ENCODE measurements at places on chromosomes 7 and 10.

GRCh38 chr10:20185116-20185515 is 368.9 kb downstream of the PLXDC2 start:
- no peak for DNase-seq

GRCh38 chr7:44093102-44093641 is 10.8 kb upstream of the POLM start:
- no peak for DNase-seq

- DNase-seq, result peak; percentile 28
Observed at GRCh38 chr10:115706488-115707076, 566.4 kb downstream of the GFRA1 start.

GRCh38 chr10:35928748-35929147 is 286.7 kb upstream of the FZD8 start:
- DNase-seq, result no peak

DNA sequence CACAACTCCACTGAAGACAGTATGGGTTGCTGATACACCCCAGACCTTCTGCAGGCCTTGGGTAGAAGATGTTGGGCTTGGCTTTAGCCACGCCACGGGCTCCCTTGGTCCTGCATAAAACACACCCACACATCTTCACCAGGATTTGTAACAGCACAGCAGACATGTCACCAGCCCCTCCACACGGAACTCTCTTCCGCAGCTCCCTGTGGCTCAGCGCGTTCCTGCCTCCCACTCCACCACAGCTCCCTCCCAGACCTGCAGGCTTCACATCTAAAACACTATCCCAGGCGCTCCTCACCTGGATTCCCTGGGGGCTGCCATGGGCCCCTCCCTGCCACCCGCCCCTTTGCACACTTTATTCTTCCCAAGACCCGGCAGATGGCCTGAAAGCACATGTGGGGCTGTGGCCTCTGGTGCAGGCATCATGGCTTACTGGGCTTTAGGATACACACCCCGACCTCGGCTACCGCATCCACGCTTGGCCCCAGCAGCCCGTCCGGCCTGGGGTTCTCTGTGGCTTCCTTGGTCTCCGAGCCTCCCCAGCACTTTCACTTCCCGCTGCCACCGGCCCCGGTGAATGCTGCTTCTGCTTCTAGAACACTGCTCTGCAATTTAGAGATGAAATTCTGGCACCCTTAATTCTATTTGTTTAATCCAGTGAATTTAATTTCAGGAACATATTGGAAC is 432.9 kb downstream of the DNAJB6 start:
- no peak for DNase-seq

DNA sequence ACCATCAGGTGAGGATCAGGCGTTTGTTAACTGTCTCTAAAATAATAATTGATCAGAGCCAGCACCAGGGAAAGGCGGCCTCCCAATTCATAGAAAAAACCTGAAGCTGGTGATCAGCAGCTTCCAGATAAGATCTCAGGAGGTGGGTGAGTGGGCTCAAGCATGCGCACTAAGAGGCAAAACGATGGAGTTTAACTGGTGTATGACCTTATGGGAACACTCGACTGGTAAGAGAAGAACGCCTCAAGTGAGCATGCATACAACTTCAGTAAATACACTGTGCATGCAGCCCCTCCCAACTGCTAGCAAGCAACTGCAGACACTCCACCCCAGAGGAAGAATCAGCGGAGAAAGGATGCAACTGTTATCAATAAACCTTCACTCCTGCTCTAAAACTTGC is 18.1 kb downstream of the RAPGEF5 start:
- DNase-seq, result no peak

GRCh38 chr10:113115556-113115955 is 165.5 kb downstream of the TCF7L2 start:
- no peak for DNase-seq

DNA sequence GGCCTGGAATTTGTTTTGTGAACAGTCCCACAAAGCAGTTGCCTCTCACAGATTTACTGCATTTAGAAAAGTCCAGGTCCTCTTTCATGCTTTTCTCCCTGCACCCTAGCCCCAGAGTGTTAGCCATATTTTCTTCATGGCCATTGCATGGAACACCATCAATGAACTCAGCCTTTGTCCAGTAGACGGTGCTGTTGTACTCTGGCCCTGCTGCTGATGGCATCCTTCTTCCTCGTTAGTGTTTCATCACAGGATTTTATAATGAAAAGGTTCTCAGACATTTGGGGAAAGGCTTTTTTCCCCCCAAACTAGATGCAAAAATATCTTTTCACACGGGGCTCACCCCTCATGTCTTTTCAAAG is 93.0 kb upstream of the SLC25A13 start:
- peak; percentile 26 for DNase-seq

DNA sequence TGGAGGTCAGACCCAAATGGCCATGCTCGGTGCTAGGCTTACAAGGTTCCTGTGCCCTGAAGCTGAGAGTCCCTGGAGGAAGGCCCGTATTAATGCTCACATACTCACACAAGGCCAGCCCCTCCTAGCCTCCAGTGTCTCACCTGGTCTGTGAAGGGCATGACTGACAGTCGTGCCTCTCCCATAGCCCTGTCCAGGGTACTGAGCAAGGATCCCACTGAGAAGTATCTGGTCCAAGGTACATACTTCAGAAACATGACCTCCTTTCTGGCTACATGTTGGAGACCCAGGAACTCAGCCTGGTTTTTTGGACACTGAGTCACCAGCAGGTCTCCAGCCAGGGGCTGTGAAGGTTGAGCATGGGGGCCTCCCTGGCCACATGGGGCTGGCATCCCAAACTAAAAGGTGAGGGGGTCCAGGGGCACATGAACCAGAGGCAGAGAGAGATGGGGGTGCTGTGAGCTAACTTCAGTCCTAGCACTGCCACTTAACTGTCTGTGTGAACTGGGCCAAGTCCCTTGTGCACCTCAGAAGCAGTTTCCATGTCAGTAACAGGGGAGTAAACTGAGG is 17.6 kb upstream of the RASGEF1A start:
- DNase-seq, result no peak

DNA sequence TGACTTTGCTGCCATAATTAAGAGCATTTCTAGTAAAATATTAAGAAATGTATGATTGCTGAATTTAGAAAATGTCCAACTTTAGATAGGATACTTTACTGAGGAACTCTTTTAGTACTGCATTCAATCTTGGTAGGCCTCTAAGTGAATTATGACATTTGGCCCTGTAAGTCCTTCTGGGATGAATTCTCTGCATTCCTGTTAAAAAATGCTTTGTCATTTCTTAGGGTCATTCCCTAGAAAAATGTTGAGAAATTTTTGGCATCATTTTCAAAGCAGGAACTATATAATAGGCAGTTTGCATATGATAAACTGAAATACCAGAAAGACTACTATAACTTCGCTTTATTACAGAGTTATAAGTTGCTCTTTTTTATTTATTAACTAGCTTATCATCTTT is 69.3 kb upstream of the PRR15 start:
- DNase-seq, result no peak

DNA sequence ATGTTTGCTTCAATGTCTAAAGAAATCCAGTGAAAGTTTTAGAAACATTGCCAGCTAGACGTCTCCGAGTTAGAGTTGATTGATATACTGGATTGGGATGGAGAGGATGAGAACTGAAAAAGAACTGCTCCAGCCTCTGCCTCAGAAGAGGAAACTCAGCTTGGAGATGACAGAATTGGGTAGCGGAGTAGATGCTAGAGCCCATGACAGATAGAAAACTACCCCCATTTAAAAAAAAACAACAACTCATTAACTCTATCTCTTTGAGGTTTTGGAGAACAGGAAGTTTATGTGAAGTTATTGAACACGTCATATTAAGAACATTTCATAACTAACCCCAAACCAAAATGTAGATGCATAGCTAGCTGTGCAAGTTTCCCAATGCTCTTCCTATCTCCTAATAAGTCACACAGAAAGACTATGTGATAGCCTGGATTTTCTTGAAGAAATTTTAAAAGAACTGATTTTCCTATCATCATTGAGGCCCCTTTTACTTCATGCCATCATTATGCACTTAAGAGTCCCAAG is 28.3 kb upstream of the AFAP1L2 start:
- DNase-seq, result no peak

GRCh38 chr10:27242951-27243551 is 2.5 kb upstream of the ACBD5 start:
- DNase-seq, result peak; percentile 84

DNA sequence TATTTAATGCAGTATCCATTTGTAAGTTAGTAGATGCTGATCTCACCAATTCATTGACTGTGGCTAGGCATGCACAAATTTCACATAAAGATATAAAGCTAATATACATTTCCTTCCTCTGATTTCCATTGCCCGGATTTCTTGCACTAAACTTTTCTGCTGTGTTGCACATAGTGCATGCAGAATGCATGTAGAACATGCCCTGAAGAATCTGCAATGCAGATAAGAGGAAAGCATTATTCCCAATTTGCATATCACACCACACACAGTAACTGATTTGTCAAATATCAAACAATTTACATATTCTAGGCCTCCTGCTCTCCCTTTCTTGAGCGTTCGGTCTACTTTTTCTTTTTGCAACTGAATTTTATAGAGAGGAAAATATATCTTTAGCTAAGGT is 124.2 kb downstream of the LRRTM3 start:
- no peak for DNase-seq

DNA sequence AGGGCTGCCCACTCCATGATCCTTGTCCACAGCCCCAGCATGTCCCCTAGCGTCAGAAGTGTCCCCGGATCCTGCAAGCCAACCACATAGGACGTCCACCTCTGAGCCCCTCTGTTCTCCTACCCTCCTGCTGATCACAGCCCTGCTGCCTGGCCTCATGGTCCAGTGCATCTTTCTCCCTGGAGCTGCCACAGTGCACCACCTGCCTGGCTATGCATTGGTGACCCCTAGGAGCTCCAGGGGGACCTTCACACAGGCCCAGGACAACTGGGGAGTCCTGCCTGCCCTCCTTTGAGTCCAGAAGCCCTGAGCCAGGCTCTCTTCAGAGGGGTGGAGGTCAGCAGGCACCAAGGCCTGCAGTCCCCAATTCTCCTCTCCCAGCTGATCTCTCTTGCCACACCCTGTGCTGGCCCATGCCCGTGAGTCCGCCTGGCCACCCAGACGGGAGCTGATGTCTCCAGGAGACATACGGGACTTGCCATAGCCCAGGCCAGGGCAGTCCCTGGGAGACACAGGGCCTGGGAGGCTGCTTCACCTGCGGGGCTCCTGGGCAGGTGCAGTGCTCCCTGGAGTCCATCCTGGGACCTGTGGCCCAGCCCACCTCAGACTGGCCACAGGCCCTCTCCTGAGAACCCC is 77.4 kb upstream of the RET start:
- DNase-seq, result no peak

DNA sequence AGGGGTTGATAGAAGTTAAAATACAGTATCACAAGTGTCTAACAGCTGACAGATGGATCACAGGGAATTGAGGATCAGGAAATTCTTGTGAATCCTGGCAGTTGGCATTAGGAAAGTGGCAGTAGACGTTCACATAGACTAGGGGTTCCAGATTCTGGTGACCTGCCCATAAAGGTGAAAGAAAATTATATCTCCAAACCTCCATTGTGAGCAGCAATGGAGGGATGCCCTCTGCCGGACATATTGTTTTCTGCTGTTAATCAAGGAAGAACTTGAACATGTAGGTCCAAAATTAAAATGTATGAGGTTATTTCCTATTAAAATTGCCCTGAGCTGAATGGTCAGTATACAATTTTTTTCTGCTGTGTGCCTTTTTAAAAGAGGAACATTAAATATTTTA is 5.1 kb downstream of the NME8 start:
- peak; percentile 8 for DNase-seq

- DNase-seq, result peak; percentile 43
Observed at GRCh38 chr7:7761974-7762779, 43.8 kb upstream of the RPA3 start.

- no peak for DNase-seq
Observed at GRCh38 chr7:129775695-129776361, 164.3 kb downstream of the NRF1 start.

- no peak for DNase-seq
Observed at GRCh38 chr10:13567030-13567429, 19.7 kb upstream of the PRPF18 start.

DNA sequence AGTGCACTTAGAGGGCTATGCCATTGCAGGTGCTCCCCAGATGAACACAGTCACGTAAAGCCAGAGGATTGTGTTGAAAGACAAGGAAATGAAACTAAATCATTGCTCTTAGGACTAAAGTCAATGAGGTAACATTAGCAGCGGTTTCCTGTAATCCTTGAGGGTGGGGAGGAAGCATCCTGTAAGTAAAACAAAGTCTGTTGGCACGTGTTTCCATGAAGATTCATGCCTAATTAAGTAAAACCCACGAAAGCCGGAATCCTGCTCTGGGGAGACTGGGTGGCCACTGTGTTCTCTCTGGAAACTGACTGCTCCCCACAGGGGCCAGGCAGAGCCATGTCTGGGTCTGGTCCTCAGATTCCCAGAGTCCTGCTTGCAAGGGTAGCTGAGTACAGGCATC is 18.3 kb downstream of the STEAP1B start:
- DNase-seq, result no peak

DNA sequence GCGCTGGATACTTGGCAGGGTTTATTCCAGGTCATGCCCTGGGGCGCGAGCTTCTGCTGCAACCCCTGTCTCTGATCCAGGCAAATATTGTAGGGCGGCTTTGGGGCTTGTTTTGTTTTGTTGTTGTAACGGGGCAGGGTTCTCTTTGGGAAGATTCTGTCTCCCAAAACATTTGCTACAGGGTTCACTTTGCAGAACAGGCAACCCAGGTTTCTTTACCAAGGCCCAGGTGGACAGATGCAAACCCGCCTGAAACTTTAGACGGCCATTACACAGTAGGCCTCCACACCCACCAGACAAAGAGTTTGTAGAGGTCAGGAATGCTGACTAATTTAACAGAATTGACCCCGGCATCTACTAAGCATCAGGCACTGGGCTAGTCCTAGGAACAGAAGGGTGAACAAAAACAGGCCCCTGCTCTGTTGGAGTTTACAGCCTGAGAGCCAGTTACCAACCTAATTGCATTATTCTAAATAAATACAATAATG is 567 bp upstream of the CDCA7L start:
- no peak for DNase-seq

DNA sequence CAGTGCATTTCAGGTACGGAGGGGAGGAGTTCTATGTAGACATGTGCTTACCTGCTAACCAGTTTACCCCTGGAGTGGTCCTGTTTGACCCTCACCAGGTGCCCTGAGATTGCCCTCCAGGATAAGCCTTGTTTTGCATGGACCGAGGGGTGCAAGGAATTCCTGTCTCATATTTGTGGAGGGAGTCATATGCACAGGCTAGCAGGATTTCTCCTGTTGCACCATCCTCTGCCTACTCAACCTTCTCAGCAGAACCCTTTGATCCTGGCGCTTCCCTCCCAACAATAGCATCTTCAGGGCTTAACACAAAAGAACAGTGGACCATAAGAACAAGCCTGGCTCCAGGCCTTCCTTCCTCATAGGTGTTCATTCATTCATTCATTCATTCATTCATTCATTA is 7.2 kb downstream of the TRPV6 start:
- no peak for DNase-seq

GRCh38 chr10:22740180-22740579 is 25.8 kb upstream of the PIP4K2A start:
- DNase-seq, result no peak
